ENCODE measurements at places on chromosomes 2 and 18. TPM values are rescaled to one million over a fixed set of nuclear protein-coding genes. Genes with fewer than 3 reads are reported as not detected.

- no peaks in the 10 kb centered on the region for H3K36me3 ChIP-seq
- H3K27me3 ChIP-seq: no peaks in the 10 kb centered on the region
- no peak overlapping the region for H3K27ac ChIP-seq
- H3K4me1 ChIP-seq: no peaks in the 10 kb centered on the region
- DNase-seq: no peak
These were observed 261.6 kb upstream of the KYNU start for GRCh38 chr2:142615876-142616275.

GRCh38 chr2:84717302-84717701 is 163.6 kb downstream of the TRABD2A start:
- no peak overlapping the region for H3K4me3 ChIP-seq
- no peaks in the 10 kb centered on the region for H3K4me1 ChIP-seq
- no peaks in the 10 kb centered on the region for H3K36me3 ChIP-seq
- H3K27me3 ChIP-seq: no peaks in the 10 kb centered on the region
- no peak for DNase-seq

ITM2C gene
- 2,113 TPM for total RNA-seq

- no peak for DNase-seq
- no peak overlapping the region for H3K27ac ChIP-seq
- no peak overlapping the region for H3K4me3 ChIP-seq
These were observed 735.4 kb upstream of the FANCL start for GRCh38 chr2:58976375-58977071.

- H3K27me3 ChIP-seq: no peaks in the 10 kb centered on the region
- H3K27ac ChIP-seq: no peak overlapping the region
- no peaks in the 10 kb centered on the region for H3K36me3 ChIP-seq
- H3K4me3 ChIP-seq: no peak overlapping the region
- no peaks in the 10 kb centered on the region for H3K4me1 ChIP-seq
- no peak for DNase-seq
These were observed 927.8 kb upstream of the NRXN1 start for GRCh38 chr2:51959696-51960095.

- H3K27me3 ChIP-seq: no peaks in the 10 kb centered on the region
- H3K27ac ChIP-seq: peak overlapping the region; percentile 86
- no peaks in the 10 kb centered on the region for H3K36me3 ChIP-seq
- H3K4me1 ChIP-seq: peaks cover 26% of the 10 kb centered on the region
- no peak overlapping the region for H3K4me3 ChIP-seq
These were observed 879 bp upstream of the GALNT5 start for GRCh38 chr2:157256626-157257025.

DNA sequence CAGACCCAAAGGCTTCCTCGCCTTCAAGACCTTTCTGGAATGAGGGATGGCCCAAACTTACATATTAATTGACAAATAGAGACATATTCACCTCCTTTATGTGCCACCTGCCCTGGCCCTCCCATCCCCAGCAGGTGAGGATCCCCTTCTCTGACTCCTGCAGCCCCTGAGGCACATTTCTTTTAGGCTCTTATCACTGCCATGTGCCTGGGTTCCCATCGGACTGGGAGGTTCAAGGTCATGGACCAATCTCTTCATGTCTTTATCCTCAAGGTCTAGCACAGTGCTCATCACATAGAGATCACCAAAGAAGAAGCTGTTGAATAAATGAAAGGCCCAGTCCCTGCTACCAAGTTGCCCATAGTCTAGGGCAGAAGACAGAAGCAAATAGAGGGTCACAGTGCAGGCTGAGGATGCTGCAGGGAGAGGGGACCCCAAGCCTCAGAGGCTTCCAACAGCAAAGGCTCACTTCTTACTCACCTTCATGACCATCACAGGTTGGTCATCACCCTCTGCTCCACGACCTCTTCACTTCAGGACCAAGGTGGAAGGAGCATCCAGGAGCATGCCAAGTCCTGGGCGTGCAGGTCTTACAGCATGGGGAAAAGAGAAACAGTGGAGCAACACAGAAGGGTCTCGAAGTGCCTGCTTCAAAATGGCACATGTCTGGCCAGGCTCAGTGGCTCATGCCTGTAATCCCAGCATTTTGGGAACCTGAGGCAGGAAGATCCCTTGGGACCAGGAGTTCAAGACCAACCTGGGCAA is 193.9 kb downstream of the SMAD2 start:
- DNase-seq: no peak
- H3K36me3 ChIP-seq: no peaks in the 10 kb centered on the region
- no peak overlapping the region for H3K4me3 ChIP-seq
- no peaks in the 10 kb centered on the region for H3K27me3 ChIP-seq
- H3K27ac ChIP-seq: no peak overlapping the region
- H3K4me1 ChIP-seq: no peaks in the 10 kb centered on the region

ARHGEF33 gene
- total RNA-seq: 0.14 TPM

DNA sequence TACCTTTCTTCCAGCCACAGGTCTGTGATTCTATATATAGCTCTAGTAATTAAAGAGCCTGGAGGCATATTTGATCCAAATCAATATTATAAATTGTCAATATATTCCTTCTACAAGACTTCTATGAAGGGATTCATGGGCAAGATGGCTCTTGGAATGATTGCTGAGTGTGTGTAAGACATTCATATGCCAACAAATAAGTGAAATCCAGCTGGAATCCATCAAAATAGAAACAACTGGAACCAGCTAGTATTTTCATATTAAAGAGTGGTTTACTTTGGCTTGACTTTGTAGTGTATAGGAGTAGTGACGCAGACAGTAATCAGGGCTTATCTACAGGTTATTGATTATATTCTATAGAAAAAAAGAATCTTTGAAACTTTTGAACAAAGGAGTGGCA is 83.4 kb downstream of the CALCRL start:
- no peaks in the 10 kb centered on the region for H3K4me1 ChIP-seq
- no peak overlapping the region for H3K4me3 ChIP-seq
- no peak overlapping the region for H3K27ac ChIP-seq

- no peak for DNase-seq
- H3K27me3 ChIP-seq: no peaks in the 10 kb centered on the region
- H3K36me3 ChIP-seq: no peaks in the 10 kb centered on the region
- H3K27ac ChIP-seq: no peak overlapping the region
These were observed 47.0 kb upstream of the ST3GAL5 start for GRCh38 chr2:85935746-85936208.

DNA sequence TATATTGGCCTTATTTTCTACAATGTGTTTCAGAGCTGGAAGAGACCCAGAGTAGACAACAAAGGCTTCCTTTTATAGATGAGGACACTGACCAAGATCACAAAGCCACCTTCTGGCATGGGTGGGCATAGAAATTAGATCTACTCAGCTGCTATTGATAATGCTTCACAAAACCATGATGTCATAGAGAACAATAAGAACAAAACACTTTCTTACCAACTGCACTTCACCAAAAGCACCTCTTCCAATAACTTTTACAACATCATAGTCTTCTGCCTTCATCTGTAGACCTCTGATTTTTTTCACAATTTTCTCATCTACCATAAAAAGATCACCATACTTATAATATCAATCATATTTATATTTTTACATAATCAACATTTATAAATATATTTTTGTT is 58.1 kb downstream of the ROCK2 start:
- no peaks in the 10 kb centered on the region for H3K27me3 ChIP-seq
- no peak overlapping the region for H3K4me3 ChIP-seq
- H3K4me1 ChIP-seq: peaks cover 7% of the 10 kb centered on the region
- no peak overlapping the region for H3K27ac ChIP-seq
- DNase-seq: no peak

MARCHF4 gene
- total RNA-seq: 1.4 TPM

DNA sequence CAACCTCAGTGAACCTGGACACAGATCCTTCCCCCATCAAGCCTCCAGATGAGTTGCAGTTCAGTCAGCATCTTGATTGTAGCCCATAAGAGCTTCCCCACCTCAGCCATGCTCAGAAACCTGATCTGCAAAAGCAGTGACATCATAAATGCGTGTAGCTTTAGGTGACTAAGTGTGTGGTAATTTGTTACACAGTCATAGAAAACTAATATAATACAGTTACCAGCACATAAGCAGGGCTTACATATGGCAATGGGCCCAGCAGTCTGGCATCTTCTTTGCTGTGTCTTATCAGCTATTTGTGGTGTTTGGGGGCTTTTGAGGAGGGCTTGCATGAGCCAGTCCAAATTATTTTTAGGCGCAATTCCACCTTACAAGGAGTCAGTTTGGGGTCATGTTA is 807.0 kb downstream of the SLC4A3 start:
- no peaks in the 10 kb centered on the region for H3K36me3 ChIP-seq
- no peak overlapping the region for H3K4me3 ChIP-seq
- no peak for DNase-seq
- H3K4me1 ChIP-seq: no peaks in the 10 kb centered on the region
